Spinal cord (tissue), 10 donors: ENCODE measurements at places on chromosomes 5 and 9. TPM values are rescaled to one million over a fixed set of nuclear protein-coding genes. Genes with fewer than 3 reads are reported as not detected.

The KCNN2 gene
- polyA plus RNA-seq: 22.5 TPM

The SPAG8 gene
- polyA plus RNA-seq: 16.5 TPM

The ARHGEF28 gene
- polyA plus RNA-seq: 15.0 TPM

The ZNF883 gene
- polyA plus RNA-seq: 19.1 TPM

The NEUROG1 gene
- polyA plus RNA-seq: not detected

The SPATA31A5 gene
- polyA plus RNA-seq: not detected

The ANKRD18B gene
- polyA plus RNA-seq: 5.0 TPM

The SEMA5A gene
- 59.5 TPM for polyA plus RNA-seq

The NXNL2 gene
- polyA plus RNA-seq: 2.7 TPM

The CENPK gene
- polyA plus RNA-seq: 18.3 TPM

The HTR4 gene
- 1.6 TPM for polyA plus RNA-seq

The CDKN2A gene
- 0.80 TPM for polyA plus RNA-seq

The KIF24 gene
- 3.7 TPM for polyA plus RNA-seq

The SOWAHA gene
- polyA plus RNA-seq: 5.8 TPM

The RBM27 gene
- 17.6 TPM for polyA plus RNA-seq

The GABRA1 gene
- polyA plus RNA-seq: 8.7 TPM

The SLC25A2 gene
- polyA plus RNA-seq: 0.15 TPM

The SPATA31C1 gene
- polyA plus RNA-seq: 1.1 TPM

The HTR1A gene
- 4.5 TPM for polyA plus RNA-seq

The PRDM9 gene
- polyA plus RNA-seq: not detected

The EFNA5 gene
- polyA plus RNA-seq: 17.0 TPM

The NFIB gene
- 86.4 TPM for polyA plus RNA-seq

The ZNF484 gene
- polyA plus RNA-seq: 10.1 TPM

The CYLC2 gene
- not detected for polyA plus RNA-seq

The IFNA21 gene
- polyA plus RNA-seq: not detected

The REEP2 gene
- 243 TPM for polyA plus RNA-seq

The DAB2IP gene
- polyA plus RNA-seq: 58.9 TPM

The DCTN4 gene
- polyA plus RNA-seq: 107 TPM

The ABITRAM gene
- polyA plus RNA-seq: 24.5 TPM

The TNC gene
- 213 TPM for polyA plus RNA-seq

The CDKN2B gene
- polyA plus RNA-seq: 1.8 TPM

The ADAMTSL2 gene
- 9.0 TPM for polyA plus RNA-seq

The TAS2R1 gene
- polyA plus RNA-seq: not detected

The LCN15 gene
- 0.14 TPM for polyA plus RNA-seq

The CTXN3 gene
- 10.8 TPM for polyA plus RNA-seq

The SHISAL2B gene
- 2.9 TPM for polyA plus RNA-seq

The MOB3B gene
- polyA plus RNA-seq: 20.2 TPM

The ECSCR gene
- polyA plus RNA-seq: 20.2 TPM

The KCNV2 gene
- polyA plus RNA-seq: 0.57 TPM

The TIMD4 gene
- 0.50 TPM for polyA plus RNA-seq

The GRM6 gene
- 1.1 TPM for polyA plus RNA-seq

The WWC1 gene
- 47.1 TPM for polyA plus RNA-seq

The CTSV gene
- polyA plus RNA-seq: 4.0 TPM

The F2RL2 gene
- 0.63 TPM for polyA plus RNA-seq

The LMX1B gene
- 27.5 TPM for polyA plus RNA-seq

The ENTR1 gene
- 69.7 TPM for polyA plus RNA-seq

The C9orf78 gene
- polyA plus RNA-seq: 78.1 TPM

The OBP2A gene
- not detected for polyA plus RNA-seq

The SELENOP gene
- 92.7 TPM for polyA plus RNA-seq

The FOXD4L4 gene
- polyA plus RNA-seq: not detected

The SPZ1 gene
- not detected for polyA plus RNA-seq

The NR2F1-AS1 gene
- polyA plus RNA-seq: 65.7 TPM

The INVS gene
- polyA plus RNA-seq: 11.9 TPM

The PCDHB5 gene
- 6.6 TPM for polyA plus RNA-seq

The CDH12 gene
- polyA plus RNA-seq: 5.8 TPM

The OBP2B gene
- polyA plus RNA-seq: not detected
